ENCODE measurements at places on chromosomes 3 and 15.

GRCh38 chr3:63492464-63492863, 160.0 kb upstream of the SNTN start:
- DNase-seq: no peak

- no peak for DNase-seq
Observed at GRCh38 chr3:57683286-57683685, 9.6 kb downstream of the DENND6A start.

DNA sequence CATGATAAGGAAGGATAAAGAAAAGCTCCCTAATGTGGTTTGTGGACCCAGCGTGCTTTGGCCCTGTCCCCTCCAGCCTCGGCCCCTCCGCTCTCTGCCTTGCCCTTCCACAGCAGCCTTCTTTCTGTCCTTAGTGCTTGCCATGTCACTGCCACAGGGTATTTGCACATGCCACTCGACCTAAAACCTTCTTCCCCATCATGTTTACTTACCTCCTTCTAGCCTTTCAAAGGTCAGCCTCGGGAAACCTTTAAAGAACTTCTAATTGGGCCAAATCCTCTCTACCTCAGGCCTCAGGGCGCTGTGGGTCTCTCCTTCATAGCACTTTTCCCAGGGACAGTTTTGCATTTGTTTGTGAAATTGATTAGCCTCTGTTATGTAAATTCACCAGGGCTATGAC, 73.0 kb downstream of the SCN11A start:
- DNase-seq: no peak

- no peak for DNase-seq
Observed at GRCh38 chr15:56608140-56608778, 125.0 kb downstream of the ZNF280D start.

DNA sequence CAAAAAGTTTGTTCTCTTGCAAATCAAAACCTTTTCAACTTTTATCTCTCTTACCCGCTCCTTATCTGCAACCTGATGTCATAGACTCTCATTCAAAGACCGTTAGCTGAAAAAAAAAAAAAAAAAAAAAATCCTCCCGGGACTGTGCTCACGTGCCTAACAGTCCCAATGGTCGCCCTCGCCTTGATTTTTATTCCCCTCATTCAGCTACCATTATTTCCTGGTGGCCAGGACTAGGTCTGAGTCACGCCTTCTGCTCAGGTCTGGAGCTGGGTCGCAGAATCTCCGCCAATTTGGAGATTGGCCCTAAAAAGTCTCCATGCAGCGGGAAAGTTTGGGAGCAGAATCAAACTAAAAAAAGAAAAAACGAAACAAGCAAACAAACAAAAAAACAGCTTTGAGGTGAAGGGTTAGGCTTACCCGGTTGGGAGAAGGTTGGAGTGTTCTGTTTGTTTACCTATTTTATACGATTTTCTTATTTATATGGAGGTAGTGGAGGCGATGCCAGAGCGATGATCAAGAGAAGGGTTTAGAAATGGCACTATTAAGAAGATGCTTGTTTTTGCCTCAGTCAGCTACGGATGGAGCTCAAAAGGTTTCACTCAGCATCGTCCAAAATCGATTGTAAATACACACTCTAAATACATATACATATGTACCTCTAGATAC, 51.1 kb downstream of the ZIC4 start:
- no peak for DNase-seq

GRCh38 chr3:181886676-181887075, 175.0 kb downstream of the SOX2 start:
- DNase-seq: no peak

DNA sequence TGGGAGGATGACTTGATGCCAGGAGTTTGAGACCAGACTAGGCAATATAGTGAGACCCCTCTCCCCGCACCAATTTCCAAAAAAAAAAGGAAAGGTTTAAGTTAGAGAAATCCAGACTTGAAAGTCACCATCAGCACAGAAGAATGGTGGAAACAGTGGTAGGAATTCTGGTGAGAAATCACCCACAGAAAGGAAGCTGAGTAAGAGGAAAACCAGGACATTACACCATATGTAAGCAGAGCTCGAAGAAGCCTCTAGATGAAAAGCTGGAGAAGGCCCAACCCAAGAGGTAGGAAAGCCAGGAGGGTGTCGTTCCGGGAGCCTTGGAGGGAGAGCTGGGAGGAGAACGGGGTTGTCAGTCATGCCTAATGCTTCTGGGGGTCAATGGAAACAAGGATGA, 40.5 kb downstream of the RASGRP1 start:
- no peak for DNase-seq

GRCh38 chr3:42988566-42988965, 9.5 kb downstream of the GASK1A start:
- no peak for DNase-seq

GRCh38 chr15:63291507-63291906, 14.1 kb downstream of the APH1B start:
- no peak for DNase-seq

DNA sequence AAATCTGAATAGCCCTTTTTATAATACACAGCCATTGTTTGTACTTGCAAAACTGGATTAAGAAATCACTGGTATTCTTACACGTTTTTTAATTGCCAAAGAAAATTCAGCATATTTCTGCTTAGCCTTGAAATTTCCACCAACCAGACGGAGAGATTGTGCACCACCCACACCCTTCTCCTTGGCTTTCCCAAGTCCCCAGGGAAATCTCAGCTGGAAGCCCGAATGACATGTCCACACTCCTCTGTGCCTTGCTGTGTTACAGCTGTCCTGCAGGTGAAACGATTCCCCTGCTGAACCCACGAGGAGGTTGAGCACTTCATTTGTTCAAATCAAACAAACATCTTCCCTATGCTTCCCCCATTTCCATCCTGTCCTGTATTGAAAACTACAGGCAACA, 49.6 kb upstream of the PPARG start:
- DNase-seq: no peak

DNA sequence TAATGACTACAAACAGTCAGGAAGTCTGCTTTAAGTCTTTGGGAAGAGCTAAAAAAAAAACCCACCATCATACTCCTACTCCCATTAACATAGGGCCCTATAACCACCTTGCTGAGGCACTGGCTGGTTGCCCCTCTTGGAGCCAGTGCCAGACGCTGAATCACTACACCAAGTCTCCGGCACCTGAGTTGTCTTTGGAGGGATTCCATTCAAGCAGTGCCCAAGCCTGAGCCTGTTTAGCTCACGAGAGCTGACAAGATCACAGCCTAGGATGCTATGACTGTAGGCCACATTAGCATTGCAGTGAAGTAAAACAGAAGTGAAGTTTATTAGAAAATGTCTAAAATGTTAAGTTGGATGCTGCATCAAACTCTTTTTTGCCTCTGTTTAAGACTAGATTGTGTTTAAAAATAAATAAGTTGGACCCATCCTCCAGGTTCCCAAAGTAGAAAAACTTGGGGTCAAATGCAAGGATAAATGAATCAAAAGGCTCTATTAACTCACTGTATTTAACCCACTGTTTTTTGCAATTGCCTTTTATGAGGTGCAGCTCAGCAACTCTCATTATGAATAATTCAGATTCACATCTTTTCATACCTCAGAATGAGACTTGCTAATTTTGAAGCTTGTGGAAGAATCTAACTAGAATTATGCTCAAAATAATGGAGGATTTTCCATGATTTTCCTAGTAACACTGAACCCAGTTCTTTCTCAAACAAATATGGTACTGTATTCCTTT, 461.9 kb downstream of the FOXP1 start:
- DNase-seq: no peak

DNA sequence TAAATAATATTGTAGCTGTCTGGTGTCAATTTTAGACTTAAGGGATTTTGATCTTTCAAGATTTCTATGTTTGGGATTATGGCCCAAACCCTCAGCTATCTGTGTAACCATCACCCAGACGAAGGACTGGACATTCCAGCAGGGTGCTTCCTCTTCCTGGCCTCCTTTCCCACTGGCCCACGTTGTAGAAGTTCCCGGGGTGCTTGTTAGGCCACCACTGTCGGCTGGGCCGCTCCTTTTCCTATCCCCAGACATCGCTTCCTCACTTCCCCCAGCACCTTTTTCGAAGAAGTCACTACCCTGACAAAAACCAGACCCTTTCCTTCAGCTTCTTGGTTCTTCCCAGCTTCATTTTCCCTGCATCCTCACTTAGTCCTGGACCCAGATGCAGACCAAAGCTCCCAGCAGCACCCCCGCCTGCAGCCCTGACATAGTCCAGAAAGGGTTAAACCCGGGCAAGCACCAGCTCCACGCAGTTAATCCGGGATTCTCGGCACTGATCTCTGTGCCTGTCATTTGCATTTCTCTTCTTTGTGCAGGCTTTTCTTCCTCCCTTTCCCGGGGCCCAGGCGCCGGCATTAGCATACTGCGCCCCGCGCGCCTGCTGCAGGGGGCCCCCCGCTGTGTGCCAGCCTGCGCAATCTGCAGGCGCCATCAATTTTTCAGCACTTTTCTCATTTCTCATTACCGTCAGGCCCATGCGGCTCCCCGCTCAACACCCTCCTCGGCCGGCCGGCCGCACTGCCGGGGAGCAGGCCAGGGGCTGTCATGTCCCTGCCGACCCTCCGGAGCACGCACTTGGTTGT, 90.6 kb downstream of the ZNF621 start:
- no peak for DNase-seq

- DNase-seq: no peak
Observed at GRCh38 chr3:136731274-136731884, 20.8 kb downstream of the STAG1 start.

DNA sequence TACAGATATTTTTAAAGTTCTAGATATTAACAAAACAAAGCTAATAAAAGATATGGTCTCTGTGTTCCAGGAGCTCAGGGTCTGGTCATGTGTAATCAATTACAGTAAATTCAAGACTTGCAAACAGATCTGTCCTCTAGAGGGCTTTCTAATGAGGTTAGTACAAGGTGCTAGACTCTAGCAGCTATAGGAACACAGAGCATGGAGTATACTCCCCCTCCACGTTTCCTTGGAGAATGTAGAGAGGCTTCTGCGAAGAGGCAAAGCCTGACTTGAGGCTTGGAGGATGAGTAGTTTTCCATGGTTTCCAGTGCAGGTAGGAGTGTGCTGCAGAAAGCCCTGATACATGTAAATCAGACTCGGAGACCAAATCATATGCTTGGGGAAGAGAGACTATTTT, 32.7 kb upstream of the DLG1 start:
- DNase-seq: no peak

DNA sequence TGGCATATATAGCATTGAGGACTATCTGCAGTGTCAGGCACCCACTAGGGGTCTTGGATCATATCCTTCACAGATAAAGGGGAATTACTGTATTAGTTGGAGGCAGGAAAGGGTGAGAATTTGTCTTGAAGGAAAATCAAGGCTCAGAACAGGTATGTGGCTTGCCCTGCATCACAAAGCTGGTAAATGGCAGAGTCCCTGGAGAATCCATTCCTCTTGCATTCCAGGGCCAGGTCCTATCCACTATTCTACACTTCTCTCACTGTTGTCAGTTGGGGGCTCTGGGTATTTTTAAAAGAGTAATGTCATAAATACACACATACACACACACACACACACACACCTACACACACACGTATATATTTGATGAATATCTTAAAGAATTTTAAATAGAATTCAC, 19.8 kb upstream of the FGF12 start:
- DNase-seq: no peak

DNA sequence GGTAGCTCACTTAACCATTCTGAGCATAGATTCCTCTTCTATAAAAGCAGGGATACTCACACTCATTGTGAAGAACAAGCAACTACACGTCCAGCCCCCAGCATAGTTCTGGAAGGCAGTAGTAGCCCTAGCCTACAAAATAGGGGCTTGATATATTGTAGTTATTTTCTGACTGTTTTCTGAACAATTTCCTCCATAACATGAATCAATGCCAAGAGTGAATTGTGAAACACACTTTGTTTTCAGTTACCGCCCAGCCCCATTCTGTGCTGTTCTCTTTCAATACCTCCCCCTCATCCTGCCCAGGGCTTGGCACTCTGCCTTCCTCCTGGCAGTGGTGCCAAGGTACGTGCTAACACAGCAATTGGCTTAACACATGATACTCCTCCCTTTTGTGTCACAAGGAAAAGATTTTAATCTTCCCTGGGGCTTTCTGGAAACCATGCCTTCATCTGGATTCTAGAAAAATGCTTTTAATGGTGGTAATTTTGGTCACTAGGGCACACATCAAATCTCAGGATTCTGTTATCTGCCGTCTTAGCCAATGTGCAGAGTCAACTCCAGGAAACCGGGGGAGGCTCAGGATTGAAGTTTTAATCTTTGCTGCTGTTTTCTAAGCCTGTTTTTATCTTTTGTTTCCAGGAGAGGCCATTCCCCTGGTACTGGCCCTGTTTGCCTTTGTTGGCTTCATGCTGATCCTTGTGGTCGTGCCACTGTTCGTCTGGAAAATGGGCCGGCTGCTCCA, 37.2 kb downstream of the IL20RB start:
- no peak for DNase-seq

GRCh38 chr3:32794487-32795308, 23.1 kb upstream of the TRIM71 start:
- DNase-seq: no peak

GRCh38 chr3:99418209-99418635, 220.2 kb upstream of the COL8A1 start:
- DNase-seq: no peak

- no peak for DNase-seq
Observed at GRCh38 chr3:49701388-49702077, 12.2 kb downstream of the RNF123 start.

DNA sequence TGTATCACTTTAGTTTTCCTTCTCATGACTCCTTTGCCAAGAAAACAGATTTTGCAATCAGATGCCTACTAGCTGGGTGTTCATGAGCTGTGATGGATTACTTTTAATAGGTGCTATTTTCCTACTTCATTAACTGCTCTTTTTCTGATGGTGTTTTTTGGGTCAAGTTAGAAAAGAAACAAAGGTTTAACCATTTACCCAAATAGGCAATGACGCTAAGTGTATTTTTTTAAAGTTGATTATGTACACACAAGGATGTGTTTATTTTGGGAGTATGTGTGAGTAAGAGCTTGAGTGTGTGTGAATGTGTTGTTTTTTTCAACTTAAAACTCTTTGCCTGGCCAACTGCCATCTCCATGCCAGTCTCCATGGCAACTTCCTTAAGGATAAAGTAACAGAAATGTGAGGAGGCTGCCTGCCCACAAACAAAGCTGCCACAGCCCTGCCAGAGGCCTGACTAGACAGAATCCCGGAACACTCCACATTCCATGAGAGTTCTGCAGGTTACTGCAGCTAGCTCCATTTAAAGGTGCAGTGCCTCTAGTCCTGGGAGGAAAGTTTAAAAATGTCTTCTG, 215.6 kb upstream of the RBMS3 start:
- no peak for DNase-seq

GRCh38 chr3:131349454-131349853, 32.1 kb upstream of the NUDT16 start:
- no peak for DNase-seq

DNA sequence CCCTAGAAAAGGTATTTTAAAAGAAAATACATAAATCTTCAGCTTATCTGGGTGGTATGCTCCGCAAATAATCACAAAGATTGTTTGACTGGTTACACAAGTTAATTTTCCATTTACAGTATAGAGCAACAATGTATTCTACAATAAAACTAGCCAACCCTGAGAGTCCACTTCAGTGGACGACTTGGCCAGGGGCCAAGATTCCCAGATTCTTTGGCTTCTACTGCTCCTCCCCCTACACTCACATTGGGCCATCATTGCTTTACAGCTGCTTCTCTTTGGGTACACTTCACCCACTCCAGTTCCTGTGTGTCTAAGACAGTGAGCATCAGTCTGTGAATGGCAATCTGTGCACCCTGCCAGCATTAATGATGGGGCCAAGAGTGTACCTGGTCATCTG, 17.2 kb upstream of the PRICKLE2 start:
- DNase-seq: no peak

All from stimulated activated CD8-positive, alpha-beta memory T cell treated with anti-CD3 and anti-CD28 coated beads, Interleukin-4, amount 100 ng/mL, for 48 hours (primary cell).